ENCODE measurements at places on chromosomes 11 and 22. TPM values are rescaled to one million over a fixed set of nuclear protein-coding genes. Genes with fewer than 3 reads are reported as not detected.

MS4A7 gene
- total RNA-seq, result 0.41 TPM

OR2AT4 gene
- not detected for total RNA-seq

RAG1 gene
- total RNA-seq, result 0.43 TPM

DGAT2 gene
- 1.6 TPM for total RNA-seq

PRG3 gene
- not detected for total RNA-seq

CREB3L1 gene
- total RNA-seq, result 0.12 TPM

TSPAN18 gene
- total RNA-seq, result 1.2 TPM

MOGAT2 gene
- not detected for total RNA-seq

RELT gene
- 23.2 TPM for total RNA-seq

MRGPRE gene
- not detected for total RNA-seq

CATSPER1 gene
- not detected for total RNA-seq

TPBGL gene
- total RNA-seq, result 0.20 TPM

ZNF215 gene
- total RNA-seq, result 2.4 TPM

BEST1 gene
- total RNA-seq, result 1.0 TPM

P2RY6 gene
- not detected for total RNA-seq

FKBP2 gene
- 22.8 TPM for total RNA-seq

OR10D3 gene
- total RNA-seq, result not detected

SMIM38 gene
- 0.19 TPM for total RNA-seq

OR51E2 gene
- not detected for total RNA-seq

PAK1 gene
- 40.1 TPM for total RNA-seq

NNMT gene
- total RNA-seq, result not detected

IGLL5 gene
- 0.93 TPM for total RNA-seq

TM7SF2 gene
- total RNA-seq, result 12.3 TPM

MS4A14 gene
- not detected for total RNA-seq

RAC2 gene
- 528 TPM for total RNA-seq

RASSF10 gene
- not detected for total RNA-seq

OR5L1 gene
- not detected for total RNA-seq

SCGB2A2 gene
- not detected for total RNA-seq

DTX4 gene
- 0.49 TPM for total RNA-seq

LUZP2 gene
- total RNA-seq, result not detected

ALDH3B1 gene
- not detected for total RNA-seq

LRRC32 gene
- total RNA-seq, result 11.5 TPM

TMEM138 gene
- 57.6 TPM for total RNA-seq

WNT7B gene
- not detected for total RNA-seq

UBQLNL gene
- total RNA-seq, result 0.19 TPM

UCP3 gene
- total RNA-seq, result 1.1 TPM

DDTL gene
- total RNA-seq, result not detected

CD3G gene
- 133 TPM for total RNA-seq

C22orf42 gene
- not detected for total RNA-seq

C11orf87 gene
- total RNA-seq, result not detected

MDK gene
- 3.6 TPM for total RNA-seq

Measured in activated naive CD8-positive, alpha-beta T cell treated with anti-CD3 and anti-CD28 coated beads for 36 hours (primary cell).